ENCODE measurements at places on chromosomes 4 and X.

DNA sequence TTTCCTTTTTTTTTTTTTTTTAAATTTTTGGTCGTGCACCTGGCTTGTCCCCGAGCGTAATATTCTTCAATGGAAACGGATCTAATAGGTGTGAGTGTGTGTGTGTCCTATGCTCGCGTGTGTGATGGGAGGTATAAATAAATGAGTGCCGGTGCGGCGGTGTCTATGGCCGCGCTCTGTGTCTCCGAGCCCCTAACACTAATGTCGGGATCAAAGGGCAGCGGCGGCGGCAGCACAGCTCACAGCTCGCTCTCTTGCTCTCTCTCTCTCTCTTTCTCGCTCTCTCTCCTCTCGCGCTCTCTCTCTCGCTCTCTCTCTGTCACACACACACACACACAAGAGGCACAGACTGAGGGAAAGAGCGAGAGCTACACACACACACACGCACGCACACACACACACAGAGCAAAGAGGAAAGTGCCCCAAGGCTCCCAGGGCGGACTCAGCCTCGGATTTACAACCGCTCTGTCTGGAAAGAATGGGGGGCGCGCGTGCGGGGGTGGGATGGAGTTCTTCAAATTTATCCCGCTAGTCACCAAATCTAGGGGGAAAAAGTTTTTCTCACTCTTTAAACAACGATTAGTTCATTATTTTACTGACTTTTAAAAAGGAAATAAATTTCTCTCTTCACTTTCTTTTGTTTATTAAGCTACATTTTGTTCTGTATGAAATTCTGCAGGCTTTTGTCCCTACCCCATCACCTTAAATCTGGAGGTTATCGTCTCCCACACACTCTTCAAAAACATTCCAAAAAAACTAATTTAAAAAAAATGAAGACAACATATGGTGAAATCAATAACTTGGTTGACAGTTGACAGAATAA lies at the start of gene ZNF827:
ZNF827 (minus strand) TSS at position 206 of the 823 bp plus-strand sequence. CDS start 416 bp downstream, outside the sequence.
- peak; percentile 60 for ATAC-seq

- no peak for ATAC-seq
Observed at GRCh38 chrX:65697211-65697641, 29.8 kb downstream of the MSN start.

DNA sequence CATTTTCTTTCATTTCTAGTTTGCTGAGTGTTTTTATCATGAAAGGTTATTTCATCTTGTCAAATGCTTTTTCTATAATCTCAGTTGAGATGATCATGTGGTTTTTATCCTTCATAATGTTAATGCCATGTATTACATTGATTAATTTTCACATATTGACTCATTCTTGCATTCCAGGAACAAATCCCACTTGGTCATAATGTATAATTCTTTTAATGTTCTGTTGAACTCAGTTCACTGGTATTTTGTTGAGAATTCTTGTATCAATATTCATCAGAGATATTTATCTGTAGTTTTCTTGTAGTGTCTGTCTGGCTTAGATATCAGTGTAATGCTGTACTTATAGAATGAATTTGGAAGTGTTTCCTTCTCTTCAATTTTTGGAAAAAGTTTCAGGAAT lies 16.7 kb upstream of the LHFPL1 start:
- no peak for ATAC-seq

DNA sequence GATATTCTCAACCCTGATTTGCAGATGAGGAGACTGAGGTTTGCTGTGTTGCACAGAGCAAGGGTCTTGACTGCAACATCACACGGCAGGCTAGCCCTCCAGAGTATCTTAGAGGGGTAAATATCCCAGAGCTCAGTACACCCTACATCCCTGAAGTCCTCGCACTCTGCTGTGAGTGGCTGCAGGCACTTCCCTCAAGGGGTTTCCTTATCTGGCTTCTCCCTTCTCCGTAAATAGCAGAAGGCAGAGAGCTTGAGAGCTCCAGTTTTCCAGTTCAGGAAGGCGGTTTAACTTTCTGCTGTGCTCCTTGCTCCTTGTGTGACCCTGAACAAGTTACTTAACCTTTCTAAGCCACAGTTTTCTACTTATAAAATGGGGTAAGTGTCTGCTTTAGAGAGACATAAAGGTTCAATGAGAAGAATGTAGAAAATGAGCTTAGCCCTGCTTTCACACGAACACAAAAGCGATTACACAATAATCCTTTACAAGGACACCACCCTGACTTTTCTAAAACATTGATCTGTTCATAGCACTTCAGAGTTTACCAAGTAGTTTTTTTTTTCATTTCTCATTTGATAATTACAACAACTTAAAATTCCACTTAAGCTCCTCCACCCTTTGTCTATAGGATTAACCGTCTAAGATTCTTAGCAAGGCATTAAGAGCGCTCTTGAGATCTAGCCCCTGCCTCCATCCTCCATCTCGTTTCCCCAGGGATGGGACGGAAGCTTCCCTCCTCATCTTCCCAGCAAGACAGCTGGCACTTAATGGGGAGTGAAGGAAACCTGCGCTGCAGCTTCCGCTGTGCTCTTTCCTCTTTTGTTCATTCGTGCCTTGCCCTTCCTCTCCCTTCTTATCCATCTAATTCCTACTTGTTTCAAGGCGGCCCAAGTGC lies 68.4 kb downstream of the TAPT1 start:
- ATAC-seq = no peak

- ATAC-seq = no peak
Observed at GRCh38 chrX:21632027-21632426, 26.1 kb downstream of the KLHL34 start.

GRCh38 chr4:188282471-188283232 lies 143.4 kb downstream of the TRIML1 start:
- no peak for ATAC-seq

DNA sequence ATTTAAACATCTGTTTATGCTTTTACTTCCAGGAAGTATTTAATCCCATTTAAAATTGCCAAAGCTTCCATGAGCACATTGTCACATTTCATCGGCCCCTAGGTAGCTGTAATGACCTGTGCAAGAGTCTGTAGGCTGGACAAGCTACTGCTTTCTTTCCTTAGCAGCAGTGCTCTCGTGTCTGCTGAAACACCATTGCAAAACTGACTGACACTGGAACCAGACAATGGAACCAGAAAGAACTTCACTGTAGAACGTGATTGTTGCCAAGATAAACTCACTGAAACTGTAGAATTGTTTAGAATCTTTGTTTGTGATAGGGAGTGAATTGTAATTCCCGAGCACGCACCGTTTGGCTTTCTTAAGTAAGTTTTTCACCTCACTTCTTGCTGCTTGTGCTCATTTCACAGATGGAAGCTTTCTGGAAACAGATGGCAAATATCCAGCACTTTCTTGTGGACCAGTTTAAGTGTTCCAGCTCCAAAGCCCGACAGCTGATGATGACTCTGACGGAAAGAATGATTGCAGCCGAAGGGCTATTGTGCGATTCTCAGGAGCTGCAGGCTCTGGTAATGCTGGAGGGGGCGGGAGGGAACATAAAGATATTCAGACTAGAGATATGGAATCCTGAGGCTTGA lies 36.9 kb downstream of the EVC start:
- ATAC-seq = no peak

- ATAC-seq = no peak
Observed at GRCh38 chr4:85860066-85860740, 385.3 kb downstream of the ARHGAP24 start.

DNA sequence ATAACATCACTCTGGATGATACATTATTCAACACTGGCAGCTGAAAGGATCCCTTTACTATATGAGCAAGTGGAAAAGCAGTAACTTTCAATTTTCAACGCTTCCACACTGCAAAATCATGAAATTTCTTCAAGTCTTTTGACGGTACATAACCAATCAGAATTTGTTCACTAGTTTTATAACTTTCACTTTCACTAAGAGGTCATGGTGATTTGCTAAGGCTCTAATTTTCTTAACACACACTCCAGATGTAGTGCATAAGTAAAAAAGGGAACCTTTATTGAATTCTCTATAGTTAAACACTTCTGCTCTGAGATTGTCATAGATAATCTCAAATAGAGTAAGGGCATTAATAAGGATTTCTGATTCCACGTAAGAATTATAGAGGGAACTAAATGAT lies 4.1 kb downstream of the ARMCX2 start:
- ATAC-seq = no peak

- no peak for ATAC-seq
Observed at GRCh38 chrX:106952988-106953387, 32.8 kb downstream of the CLDN2 start.

Measured in activated T-helper 17 cell treated with anti-CD3 and anti-CD28 coated beads, Interleukin-2, amount 50 U/mL, for 72 hours (primary cell).